Caki2 (cell line): ENCODE measurements at places on chromosomes 7 and 10. TPM values are rescaled to one million over a fixed set of nuclear protein-coding genes. Genes with fewer than 3 reads are reported as not detected.

- DNase-seq, result peak; percentile 13
These were observed 12.9 kb downstream of the SEC31B start for GRCh38 chr10:100506596-100507356.

SCIN gene
- 12.6 and 18.8 TPM in 2 replicates for total RNA-seq

LLCFC1 gene
- not detected in 2 replicates for total RNA-seq

DNA sequence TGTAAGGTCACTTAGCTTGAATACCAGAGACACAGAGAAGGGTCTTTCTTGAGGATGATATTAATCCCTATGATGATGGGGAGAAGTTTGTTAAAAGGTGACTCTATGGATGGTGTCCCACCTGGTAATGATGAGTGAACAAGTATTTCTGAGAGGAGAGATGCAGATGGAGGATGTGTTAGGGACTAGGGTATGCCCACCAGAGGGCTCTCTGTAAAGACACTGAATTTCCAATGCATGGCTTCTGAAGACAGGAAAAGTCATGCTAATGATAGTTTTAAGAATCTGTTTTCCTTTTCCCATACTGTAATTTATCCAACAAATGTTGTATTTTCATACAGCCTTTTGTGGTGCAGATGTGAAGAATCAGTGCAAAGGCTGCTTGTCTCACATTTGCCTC lies 1250.9 kb upstream of the CELF2 start:
- no peak for DNase-seq

ADCYAP1R1 gene
- total RNA-seq, result not detected in 2 replicates

DNA sequence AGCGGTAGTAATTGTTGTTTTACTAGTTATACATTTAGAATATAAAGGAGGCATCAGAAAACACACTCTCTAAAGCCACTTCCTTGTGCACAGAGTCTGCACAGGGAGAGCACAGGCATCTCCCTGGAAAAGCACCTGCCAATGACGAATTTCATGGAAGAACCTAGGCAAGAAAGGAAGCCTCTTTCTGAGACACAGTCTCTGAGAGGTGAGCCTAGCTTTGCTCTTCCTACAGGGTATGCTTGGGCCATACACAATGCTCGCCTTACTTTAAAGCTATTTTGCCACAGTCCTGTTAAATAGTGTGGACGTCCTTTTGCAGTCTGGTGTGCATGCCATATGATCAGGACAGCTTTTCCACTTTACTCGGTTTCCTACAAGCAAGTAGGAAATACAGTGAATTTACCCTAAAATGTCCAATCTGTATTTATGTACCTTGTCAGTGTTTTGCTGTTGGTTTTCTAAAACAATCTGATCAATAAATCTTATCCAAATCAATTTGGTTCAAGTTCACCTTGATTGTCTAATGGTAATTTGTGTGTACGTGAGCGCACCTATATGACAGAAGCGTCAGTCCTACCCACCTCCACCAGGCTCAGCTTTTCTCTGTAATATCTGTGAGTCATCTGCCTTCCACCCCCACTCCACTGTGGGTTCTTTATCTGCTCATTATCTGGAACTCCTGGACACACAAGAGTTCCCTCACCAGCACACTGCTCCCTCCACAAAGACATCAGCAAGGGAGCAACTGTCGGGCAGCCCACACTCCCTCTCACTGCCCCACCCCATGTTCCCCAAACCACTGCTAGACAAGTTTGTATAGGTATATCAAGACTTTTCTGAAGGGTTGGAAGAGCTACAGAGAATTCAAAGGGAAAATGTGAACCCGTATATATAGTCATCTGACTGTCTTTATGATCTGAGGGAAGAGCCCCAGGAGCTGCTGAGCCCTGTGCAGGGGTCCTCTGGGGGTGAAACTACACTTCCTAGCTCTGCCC lies 65.2 kb downstream of the KLHDC10 start:
- DNase-seq, result no peak

- no peak for DNase-seq
These were observed 19.7 kb upstream of the PON2 start for GRCh38 chr7:95454438-95455045.

- no peak for DNase-seq
These were observed 21.6 kb downstream of the JCAD start for GRCh38 chr10:30037620-30038336.

HTRA1 gene
- 34.5 and 42.1 TPM in 2 replicates for total RNA-seq

- no peak for DNase-seq
These were observed 652.7 kb upstream of the POM121L12 start for GRCh38 chr7:52382731-52383130.

- no peak for DNase-seq
These were observed 191.8 kb downstream of the TRIL start for GRCh38 chr7:28766359-28766758.

GDF2 gene
- not detected in 2 replicates for total RNA-seq

- DNase-seq, result no peak
These were observed 30.6 kb downstream of the MYL10 start for GRCh38 chr7:101598422-101598985.

NXPH1 gene
- total RNA-seq, result 0.14 TPM in 1 of 2 replicates, not detected in the other

TUBB8 gene
- not detected in 2 replicates for total RNA-seq
